ENCODE measurements at places on chromosomes 7 and 10. TPM values are rescaled to one million over a fixed set of nuclear protein-coding genes. Genes with fewer than 3 reads are reported as not detected.

The PODXL gene
- polyA plus RNA-seq = 81.5 TPM

GRCh38 chr7:77528368-77528767, 8.7 kb upstream of the PTPN12 start:
- DNase-seq = no peak

- no peak for DNase-seq
Observed at GRCh38 chr10:99123336-99123735, 112.3 kb downstream of the HPSE2 start.

The UPK3BL1 gene
- polyA plus RNA-seq = 4.6 TPM

The KIAA1549 gene
- polyA plus RNA-seq = 9.9 TPM

DNA sequence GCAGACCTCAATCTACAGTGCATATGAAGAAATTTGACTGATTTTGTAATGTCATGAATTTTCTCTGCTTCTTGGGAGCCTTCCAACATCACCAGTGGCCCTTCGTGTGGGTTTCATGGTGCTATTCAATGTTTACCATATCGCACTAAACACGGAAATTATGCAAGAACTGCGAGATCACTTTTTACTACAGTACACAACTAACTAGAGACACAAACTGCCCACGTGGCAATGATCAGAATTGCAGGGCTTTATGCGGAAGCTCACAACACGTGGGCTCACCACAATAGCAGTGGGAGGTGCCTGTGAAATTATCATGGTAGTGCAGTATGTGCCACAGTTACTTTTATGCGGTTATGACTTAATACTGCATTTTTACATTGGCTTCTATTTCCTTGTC, 449.7 kb upstream of the KLF6 start:
- DNase-seq = no peak

- no peak for DNase-seq
Observed at GRCh38 chr10:11381511-11381910, 229.9 kb downstream of the USP6NL start.

The ARHGEF35 gene
- polyA plus RNA-seq = 0.94 TPM

- no peak for DNase-seq
Observed at GRCh38 chr7:34417781-34418180, 240.2 kb upstream of the NPSR1 start.

- DNase-seq = no peak
Observed at GRCh38 chr10:49539320-49539885, 482 bp upstream of the ERCC6 start.

- no peak for DNase-seq
Observed at GRCh38 chr7:52168085-52168484, 851.5 kb upstream of the COBL start.

The CCNY gene
- 104 TPM for polyA plus RNA-seq

- DNase-seq = no peak
Observed at GRCh38 chr7:80618096-80618495, 20.3 kb upstream of the CD36 start.

The NODAL gene
- 0.76 TPM for polyA plus RNA-seq
